CD8-positive, alpha-beta memory T cell (primary cell): ENCODE measurements at places on chromosomes 3 and 15. TPM values are rescaled to one million over a fixed set of nuclear protein-coding genes. Genes with fewer than 3 reads are reported as not detected.

GRCh38 chr3:13879946-13880810 is at the start of gene WNT7A:
Gene WNT7A (minus strand): TSS chr3:13880071. CDS start chr3:13879816, 255 bp downstream.
- DNase-seq: peak; percentile 56

- no peak for DNase-seq
Measured at GRCh38 chr3:171827836-171828458, 15.2 kb upstream of the TMEM212 start.

GRCh38 chr3:106006571-106006970 is 137.8 kb upstream of the CBLB start:
- no peak for DNase-seq

- DNase-seq: no peak
Measured at GRCh38 chr3:65174713-65175112, 486.9 kb upstream of the ADAMTS9 start.

GRCh38 chr15:25892126-25892525 is 29.0 kb upstream of the ATP10A start:
- no peak for DNase-seq

DYNC1LI1 gene
- total RNA-seq: 39.6 TPM
